ENCODE measurements at places on chromosomes 2 and 18.

DNA sequence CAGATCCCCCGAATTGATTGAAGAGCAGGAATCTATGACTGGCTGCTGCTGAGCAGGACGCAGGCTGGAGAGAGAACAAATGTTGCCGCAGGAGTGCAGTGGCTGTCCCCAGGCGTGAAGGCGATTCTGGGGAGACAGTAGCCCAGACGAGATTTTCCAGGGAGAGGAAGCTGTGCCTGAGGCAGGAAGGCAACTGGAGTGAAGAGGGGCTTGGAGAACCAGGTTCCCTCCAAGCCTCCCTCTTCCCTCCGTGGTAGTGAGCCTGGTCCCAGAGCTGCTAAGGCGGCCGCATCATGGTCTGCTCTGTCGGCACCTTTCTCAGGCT is 1.3 kb upstream of the NPPC start:
- DNase-seq = no peak

- no peak for DNase-seq
Measured at GRCh38 chr18:3493501-3494244, 43.7 kb downstream of the TGIF1 start.

DNA sequence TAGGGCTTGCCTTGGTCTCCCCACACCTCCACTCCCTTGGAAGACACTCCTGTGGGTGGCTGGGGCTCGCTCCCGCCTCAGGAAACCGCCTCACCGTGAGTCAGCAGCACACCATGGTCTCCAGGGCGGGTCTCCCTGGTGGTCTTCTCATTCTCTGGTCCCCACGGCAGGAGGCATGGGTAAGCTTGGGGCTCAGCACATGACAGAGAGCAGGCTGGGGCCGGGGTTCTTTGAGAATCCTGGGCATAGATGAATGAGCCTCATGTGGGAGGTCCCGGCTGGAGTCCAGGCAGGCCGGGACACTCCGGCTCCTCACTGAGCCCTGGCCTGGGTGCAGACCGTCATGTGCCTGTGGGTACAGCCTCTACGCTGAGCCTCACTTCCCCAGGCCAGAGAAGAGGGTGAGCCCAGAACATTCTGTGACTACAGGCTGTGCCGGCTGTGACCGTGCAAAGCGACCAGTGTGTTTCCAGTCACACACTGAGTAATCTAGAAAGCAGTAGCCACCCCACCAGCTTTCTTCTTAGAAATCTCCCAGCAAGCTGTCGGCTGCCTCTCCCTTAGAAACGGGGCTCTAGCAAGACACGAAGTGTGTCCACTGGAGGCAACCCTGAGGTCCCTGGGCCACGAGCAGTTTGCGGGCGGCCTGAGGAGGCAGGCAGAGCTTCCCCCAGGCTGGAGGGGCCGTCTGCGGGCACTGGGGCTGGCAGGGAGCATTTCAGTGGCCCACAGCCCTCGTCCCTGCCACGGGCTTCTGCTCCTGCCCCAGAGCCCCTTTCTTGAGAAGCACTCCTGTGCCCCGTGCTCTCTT is 93.1 kb downstream of the RHOB start:
- DNase-seq = no peak

- no peak for DNase-seq
Measured at GRCh38 chr18:45386041-45386655, 229.1 kb upstream of the SLC14A2 start.

GRCh38 chr2:26363323-26363722 is 16.7 kb upstream of the ADGRF3 start:
- no peak for DNase-seq

DNA sequence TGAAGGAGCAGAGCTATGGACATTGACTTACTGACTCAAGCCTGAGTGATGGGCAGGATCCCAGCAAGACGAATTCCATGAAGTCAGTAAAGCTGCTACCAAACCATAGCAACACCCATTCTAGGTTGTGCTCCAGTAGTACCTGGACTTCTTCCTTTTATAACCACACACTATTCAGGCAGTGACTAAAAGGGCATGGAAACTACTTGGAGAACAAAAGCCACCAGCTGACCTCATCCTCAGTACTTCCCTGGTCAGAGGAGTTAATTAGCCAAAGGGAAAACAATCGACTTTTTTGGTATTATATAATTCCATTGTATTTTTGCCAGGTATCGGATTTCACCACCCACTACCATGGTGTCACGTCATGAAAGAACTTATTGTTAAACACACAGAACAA is 237.1 kb downstream of the TTC32 start:
- DNase-seq = no peak

DNA sequence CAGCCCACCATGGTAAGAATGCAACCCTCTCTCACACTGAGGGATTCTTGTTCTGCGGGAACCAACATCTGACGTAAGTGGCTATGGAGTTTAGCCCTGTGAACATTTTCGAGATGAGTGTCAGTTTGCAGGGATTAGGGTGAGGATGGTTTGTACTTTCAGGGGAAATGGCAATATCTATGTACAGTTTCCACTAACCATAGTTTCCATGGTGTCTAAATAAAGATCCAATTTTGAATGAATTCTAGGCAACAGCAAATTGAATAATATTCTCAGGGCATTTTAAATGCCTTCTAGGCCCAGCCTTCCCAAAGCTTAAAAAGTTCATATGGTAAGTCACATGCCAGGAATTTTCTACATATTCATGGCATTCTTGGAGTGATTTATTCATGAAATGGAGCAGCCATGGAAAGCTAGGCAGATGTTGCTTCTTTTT is 105.4 kb upstream of the MMADHC start:
- no peak for DNase-seq
